ENCODE measurements at places on chromosomes 6 and 20.

DNA sequence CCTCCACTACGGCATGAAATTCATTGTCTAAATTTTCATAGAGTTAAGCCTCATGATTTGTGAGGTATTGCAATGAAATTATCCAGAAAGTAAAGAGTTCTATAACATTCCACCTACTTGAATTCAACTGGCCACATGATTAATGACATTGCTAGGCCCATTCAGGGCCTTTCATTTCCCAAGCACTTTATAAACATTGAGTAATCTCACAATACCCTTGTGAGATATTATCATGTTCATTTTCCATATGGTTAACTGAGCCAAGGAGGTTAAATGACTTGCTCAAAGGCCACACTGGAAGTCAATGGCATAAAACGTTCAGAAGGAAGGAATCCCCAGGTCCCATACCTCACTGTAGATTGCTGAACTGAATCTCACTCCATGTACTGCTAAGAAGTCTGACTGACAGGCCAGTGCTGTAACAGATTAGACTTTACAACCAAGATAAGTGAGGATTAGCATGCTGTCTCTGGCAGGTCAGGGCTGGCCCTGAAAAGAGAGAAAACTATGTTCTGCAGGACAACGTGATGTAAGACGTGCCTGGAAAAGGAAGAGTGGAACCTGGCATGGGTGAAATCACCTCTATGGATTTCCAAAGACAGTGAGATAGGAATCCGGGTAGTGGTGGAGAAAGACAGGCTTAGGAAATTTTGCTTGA, 75.9 kb upstream of the SPACA1 start:
- DNase-seq, result no peak

DNA sequence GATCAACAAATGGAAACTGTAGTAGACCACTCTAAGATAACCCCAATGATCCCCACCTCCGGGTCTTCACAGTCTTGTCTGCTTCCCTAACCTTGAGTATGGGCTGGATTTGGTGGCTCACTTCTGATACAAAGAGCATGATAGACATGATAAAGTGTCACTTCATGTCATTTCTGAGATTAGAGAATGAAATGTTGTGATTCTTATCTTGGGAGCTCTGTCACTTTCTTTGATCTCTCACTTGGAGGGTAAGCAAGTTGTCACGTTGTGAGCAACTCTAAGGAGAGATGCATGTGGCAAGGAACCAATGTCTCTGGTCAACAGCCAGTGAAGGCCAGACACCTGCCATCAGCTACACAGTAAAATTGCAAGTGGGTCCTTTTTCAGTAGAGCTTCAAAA, 3.0 kb upstream of the GLO1 start:
- DNase-seq, result no peak

- no peak for DNase-seq
These were observed 195.6 kb downstream of the SCP2D1 start for GRCh38 chr20:19009081-19009688.

DNA sequence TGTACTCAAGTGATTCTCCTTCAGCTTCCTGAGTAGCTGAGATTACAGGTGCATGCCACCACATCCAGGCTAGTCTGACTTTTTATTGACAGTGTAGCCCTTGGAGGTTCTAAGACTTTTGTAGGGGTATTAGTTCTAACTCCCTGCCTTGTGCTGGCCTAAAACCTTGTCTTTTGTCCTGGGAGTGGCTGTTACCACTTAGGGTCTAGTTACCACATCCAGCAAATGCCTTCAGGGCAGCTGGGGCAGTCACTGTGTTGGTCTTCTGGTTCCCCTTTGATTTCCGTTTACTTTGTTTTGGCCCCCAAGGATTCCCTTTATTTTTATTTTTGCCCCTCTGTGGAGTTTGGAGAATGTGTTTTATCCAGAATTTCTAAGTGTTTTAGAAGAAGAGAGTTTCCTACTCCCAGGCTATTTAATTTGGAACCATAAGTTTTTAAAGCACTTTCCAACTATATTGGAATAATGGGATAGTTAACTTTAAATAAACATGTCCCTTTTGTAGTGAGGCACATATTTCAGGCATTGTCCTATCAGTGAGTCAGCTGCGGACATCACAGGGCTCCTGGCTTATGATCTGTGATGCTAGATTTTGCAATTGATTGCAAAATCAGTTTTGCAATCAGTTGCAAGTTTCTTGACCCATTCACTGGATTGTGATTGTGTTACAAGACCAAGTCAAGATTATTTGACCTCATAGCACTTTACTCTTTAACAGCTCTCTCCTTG, 25.0 kb downstream of the IL22RA2 start:
- no peak for DNase-seq

- DNase-seq, result no peak
These were observed 305.4 kb downstream of the TAF4 start for GRCh38 chr20:61760321-61760720.

GRCh38 chr6:84687431-84687830, 77.0 kb downstream of the TBX18 start:
- no peak for DNase-seq

DNA sequence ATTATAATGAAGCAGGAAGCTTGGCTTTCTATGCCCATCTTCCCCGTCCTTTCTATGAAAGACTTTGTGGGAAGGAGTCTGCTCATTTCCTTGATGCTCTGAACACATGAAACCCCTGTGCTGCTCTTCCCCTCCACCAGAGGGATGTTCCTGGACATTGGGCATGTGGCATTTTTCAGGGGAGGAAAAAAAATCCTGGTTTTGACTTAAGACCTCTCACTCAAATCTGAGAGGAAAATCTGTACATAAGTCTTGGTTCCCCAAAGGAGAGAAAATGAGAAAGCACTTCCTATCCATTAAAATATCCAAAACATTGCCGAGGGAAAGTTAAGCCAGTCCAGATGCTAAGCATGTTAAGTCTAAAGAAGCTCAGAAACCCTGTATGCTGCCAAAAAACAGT, 393.0 kb downstream of the PAX1 start:
- no peak for DNase-seq

- DNase-seq, result no peak
These were observed 121.3 kb downstream of the JPH2 start for GRCh38 chr20:44065401-44066340.

GRCh38 chr20:53216478-53216855, 244.3 kb downstream of the TSHZ2 start:
- DNase-seq, result no peak

GRCh38 chr6:4931530-4932227, 72.2 kb downstream of the RPP40 start:
- no peak for DNase-seq

- no peak for DNase-seq
These were observed 146.8 kb upstream of the SNX9 start for GRCh38 chr6:157676241-157676640.

- DNase-seq, result no peak
These were observed 336.8 kb downstream of the RFPL4B start for GRCh38 chr6:112683926-112684325.

DNA sequence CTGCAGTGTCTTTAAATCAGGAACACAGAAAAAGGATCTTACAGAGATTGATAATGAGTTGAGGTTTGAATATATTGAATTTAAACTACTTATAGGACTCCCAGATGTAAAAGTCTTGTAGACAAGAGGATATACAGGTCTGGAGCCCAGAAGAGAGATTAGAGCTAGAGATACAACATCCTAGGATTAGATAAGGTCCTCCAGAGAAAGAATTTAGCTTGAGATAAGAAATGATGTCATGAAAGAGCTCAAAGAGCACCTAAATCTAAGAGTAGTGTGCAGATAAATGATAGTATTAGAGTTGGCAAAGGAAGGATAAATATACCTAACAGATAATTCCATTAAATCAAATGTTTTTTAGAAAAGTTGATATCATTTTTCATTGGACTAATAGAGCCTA, 23.9 kb downstream of the EPM2A start:
- DNase-seq, result no peak

DNA sequence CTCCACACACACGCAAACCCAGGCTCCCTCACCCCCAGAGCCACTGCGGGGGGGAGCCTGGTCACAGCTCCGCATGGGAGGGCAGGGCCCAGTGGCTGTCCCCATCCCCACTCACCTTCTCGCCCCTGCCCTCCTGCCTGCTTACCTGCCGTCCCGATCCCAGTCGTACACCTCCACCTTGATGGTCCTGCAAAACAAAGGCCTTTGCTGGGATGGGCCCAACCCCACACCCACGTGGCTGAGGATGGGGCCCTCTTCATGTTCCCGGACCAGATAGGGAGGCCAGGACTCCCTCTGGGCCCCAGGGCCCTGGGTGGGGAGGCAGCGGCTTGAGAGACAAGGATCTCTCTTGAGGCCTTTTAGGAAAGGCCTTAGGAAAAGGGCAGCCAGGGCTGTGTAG, 67.6 kb downstream of the RAB44 start:
- no peak for DNase-seq

DNA sequence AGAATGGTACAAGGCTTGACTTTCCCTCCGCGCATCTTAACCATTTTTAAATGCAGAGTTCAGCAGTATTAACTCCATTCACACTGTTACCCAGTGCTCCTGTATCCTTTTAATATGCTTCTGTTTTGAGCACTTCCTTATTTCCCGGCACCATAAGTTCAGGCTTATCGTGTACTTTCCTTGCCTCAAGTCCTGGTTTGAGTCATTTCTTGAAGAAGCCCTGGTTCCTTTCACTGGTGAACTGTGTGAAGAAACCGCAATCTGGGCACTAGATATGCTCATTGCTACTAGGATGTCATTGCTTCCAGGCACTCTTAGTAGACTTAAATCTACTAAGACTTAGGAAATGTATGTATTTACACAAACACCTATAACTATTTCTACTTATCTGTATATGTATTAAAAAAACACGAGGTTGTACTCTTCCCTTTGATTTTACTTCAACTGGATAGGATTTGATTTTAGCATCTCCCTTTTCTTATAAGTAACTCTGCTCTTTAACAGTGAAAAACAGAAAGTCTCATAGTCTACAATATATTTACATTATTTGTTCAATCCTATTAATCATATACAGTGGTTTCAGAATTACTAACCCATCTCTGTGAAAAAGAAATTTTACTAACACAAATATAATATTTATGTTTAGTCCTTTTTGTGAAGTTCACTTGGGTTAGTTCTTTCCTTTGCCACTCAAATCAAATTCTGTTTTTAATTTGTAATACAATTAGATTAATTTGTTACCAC, 135.5 kb downstream of the CDKAL1 start:
- DNase-seq, result no peak

- no peak for DNase-seq
These were observed 496.3 kb upstream of the MAP3K7 start for GRCh38 chr6:91083211-91083610.

DNA sequence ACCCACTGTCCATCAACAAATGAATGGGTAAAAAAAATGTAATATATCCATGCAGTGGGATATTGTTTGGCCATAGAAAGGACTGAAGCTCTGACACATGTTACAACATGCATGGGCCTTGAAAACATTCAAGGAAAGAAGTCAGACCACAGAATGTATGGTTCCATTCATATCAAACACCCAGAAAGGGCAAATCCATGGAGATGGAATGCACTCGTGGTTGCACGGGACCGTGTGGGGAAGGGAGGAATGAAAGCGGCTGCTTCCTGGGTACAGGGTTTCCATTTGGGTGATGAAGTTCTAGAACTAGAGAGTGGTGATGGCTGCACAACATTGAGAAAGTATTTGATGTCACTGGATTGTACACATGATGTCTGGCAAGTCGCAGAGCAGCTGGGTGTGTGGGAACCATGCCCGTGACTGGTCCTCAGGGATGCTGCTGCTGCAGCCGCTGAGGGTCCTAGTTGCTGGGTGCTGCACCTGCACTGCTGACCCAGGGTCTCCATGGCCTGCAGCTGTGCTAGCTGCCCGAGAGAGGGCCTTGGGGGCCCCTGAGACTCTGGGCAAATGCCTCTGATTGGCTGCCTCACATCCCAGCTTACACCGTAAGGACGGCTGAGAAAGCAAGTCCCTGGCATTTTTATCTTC, 220.3 kb downstream of the NRN1 start:
- DNase-seq, result no peak

- DNase-seq, result no peak
These were observed 686.1 kb downstream of the HACE1 start for GRCh38 chr6:104173668-104174067.

GRCh38 chr6:122405417-122405816, 6.0 kb downstream of the HSF2 start:
- no peak for DNase-seq

GRCh38 chr6:16929809-16930208, 168.5 kb upstream of the ATXN1 start:
- DNase-seq, result no peak

- no peak for DNase-seq
These were observed 136.6 kb downstream of the MTHFD1L start for GRCh38 chr6:151002057-151002450.

DNA sequence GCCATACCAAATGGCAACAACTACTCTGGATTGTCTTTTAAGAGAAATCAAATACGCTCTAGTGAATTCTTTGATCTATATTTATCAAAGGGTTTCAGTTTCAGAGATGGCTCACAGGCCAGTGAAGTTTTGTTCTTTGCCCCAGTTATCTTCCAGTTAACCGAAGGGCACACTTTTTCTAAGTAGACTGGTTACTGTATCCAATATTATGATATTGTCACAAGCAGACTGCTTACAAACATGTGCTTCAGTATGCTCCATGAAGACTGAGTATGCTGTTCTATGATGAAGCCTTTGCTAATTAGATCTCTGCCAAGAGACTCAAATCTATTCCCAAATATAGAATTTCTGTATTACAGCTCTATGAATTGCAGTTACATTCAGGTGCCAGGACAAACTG, 181.1 kb downstream of the REV3L start:
- DNase-seq, result no peak

GRCh38 chr6:70258483-70258882, 44.4 kb downstream of the COL9A1 start:
- DNase-seq, result no peak

DNA sequence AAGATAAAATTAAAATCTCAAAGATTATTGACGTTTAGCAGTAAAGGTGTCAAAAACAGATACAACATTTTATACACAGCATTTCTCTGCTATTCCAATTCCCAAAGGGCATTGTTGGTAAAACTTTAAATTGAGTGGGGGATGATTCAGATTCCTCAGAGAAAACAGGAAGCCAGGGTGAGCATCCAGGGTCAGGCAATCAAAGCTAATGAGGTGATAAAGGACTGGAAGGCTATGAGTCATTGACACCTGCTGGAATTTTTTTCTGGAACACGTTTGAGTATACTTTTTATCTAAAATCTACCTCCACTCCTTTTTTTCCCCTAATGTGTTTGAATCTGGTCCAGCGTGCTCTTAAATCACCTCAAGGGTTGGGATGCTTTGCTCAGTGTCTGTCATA, 52.2 kb downstream of the FKBP1C start:
- DNase-seq, result no peak

GRCh38 chr6:28953585-28954258, 29.9 kb upstream of the TRIM27 start:
- DNase-seq, result no peak

Data from SHP77 (cell line).